ENCODE measurements at places on chromosomes 2 and 18.

GRCh38 chr2:172693529-172694455, 41.9 kb upstream of the RAPGEF4 start:
- DNase-seq, result no peak

DNA sequence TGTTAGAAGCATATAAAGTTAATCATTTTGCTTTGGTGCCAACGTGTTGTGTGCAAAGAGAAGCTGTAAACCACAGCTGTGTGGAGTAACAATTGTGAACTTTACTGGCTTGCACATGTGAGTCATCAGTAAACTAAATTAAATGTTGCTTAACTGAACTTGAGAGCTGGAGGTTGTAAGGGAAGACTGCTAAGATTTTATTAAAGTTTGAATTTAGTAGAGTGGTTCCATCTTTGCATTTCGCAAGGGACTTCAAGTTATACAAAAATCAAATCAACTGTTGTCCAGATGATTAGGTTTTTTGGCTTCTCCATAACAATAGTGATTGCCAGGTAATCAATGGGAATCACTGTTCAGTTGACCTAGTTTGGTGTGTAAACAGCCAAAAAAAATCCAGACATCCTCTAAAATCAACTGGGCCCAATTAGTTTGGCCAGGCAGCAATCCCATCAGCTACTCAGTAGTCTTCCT, 247.4 kb downstream of the MYO3B start:
- DNase-seq, result no peak

GRCh38 chr18:48816554-48816953, 134.2 kb downstream of the SMAD7 start:
- no peak for DNase-seq

DNA sequence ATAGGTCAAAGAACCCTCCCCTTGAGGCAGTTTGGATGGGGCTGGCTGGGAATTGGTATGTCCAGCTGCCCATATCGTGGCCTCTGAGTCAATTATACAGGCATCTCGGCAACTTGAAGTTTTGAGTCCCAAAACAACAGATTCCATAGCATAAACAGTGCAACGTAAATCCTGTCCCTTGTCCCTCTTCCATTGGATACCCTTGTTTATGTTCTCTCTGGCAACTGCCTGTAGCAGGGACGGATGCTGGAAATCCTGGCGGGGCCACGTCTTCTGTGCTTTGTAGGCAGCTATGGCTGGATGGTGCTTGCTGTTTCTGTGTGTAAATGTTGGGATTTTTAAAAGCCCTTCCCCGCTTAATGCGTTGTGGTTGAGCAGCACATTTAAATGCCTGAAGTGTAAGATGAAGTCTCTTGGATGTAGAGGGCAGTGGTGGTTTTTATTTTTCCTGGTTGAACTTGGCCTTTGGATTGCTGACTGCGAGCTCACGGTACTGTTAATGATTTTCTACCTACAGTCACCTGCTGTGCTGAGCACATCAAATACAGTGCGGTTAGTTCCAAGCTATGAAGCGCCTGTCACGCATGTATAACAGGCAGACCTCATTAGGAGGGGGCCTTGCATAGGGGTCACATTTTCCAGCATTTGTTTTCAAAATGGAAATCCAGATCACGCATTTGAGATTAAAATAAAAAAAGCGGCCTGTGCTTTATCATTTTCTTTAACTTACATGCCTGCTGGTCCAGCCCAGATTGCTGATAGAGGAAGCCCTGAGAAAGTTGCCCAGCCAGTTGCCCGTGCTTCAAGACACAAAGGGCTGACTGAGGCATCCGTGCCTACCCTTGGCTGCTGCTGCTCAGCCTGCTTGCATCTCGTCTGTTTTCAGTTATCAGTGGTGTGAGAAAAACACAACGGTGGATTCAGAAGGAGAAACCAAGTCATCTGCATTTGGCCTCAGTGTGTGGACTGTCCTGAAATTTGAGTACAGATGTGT, 84.7 kb downstream of the NEDD4L start:
- no peak for DNase-seq

- no peak for DNase-seq
These were observed 92.5 kb downstream of the ZFP36L2 start for GRCh38 chr2:43133708-43134570.

GRCh38 chr2:171393487-171393886, 40.3 kb downstream of the METTL8 start:
- DNase-seq, result no peak

- no peak for DNase-seq
These were observed 2.2 kb downstream of the AQP4 start for GRCh38 chr18:26863122-26863879.

DNA sequence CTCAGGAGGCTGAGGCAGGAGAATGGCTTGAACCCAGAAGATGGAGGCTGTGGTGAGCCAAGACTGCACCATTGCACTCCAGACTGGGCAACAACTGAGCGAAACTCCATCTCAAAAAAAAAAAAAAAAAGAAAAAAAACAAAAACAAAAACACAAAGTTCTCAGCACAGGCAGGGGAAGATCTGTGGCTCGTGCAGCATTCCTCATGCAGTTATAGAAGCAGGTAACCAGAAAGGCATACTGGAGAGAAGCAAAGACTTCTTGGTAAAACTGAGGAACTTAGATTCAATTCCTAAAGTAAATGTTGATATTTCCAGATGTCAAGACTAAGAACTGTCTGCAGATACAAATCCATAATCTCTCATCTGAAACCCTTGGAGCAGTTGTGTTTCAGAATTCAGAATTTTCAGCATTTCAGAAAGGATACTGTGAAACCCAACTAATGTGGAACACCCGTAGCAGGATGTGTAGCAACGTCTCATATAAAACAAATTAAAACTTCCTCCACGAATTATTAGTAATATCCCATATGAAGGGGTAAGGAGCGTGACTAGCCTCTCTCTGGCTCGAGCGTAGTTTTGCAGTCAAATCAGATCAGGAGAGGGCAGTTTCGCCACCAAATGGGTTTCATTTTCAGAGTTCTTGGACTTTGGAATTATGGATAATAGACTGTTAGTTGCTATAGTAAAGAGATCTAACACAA, 13.2 kb upstream of the SLC25A52 start:
- DNase-seq, result no peak

GRCh38 chr2:62265106-62265505, 69.2 kb downstream of the B3GNT2 start:
- DNase-seq, result no peak

- DNase-seq, result no peak
These were observed 58.6 kb downstream of the KLF7 start for GRCh38 chr2:207107131-207107530.

- no peak for DNase-seq
These were observed 17.7 kb downstream of the SERPINB12 start for GRCh38 chr18:63559567-63560491.

All from NCI-H524 (cell line).